ENCODE measurements at places on chromosomes 3 and 15. TPM values are rescaled to one million over a fixed set of nuclear protein-coding genes. Genes with fewer than 3 reads are reported as not detected.

Gene GAP43
- not detected for total RNA-seq

Gene BTLA
- 47.5 TPM for total RNA-seq

- H3K27me3 ChIP-seq, result no peaks in the 10 kb centered on the region
- H3K4me1 ChIP-seq, result peaks cover 7% of the 10 kb centered on the region
- H3K4me3 ChIP-seq, result no peak overlapping the region
- H3K27ac ChIP-seq, result no peak overlapping the region
- DNase-seq, result no peak
Observed at GRCh38 chr3:113279686-113280085, 68.3 kb downstream of the BOC start.

DNA sequence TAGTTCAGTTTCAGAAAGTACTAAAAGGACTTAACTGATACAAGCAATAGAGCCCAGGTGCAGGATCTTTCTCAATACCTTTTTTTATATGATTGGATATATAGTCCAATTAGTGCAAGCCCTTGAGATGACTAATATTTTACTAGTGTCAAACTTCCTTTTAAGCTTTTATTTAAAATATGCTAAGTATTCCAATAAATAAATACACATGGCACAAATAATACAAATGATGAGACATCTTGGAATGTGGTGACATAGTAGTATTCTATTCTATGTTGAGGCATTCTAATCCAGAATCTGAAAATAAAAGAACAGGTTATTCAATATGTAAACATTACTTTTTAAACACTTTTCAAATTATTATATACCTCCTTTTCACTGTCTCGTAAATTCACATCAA, 670.0 kb downstream of the SI start:
- DNase-seq, result no peak
- H3K27ac ChIP-seq, result no peak overlapping the region
- no peaks in the 10 kb centered on the region for H3K36me3 ChIP-seq

GRCh38 chr3:65597226-65597951, 441.3 kb downstream of the MAGI1 start:
- no peak overlapping the region for H3K27ac ChIP-seq
- no peak for DNase-seq
- no peak overlapping the region for H3K4me3 ChIP-seq

- no peak for DNase-seq
- no peak overlapping the region for H3K4me3 ChIP-seq
- no peaks in the 10 kb centered on the region for H3K27me3 ChIP-seq
- H3K27ac ChIP-seq, result no peak overlapping the region
- H3K36me3 ChIP-seq, result no peaks in the 10 kb centered on the region
Observed at GRCh38 chr3:20760981-20761380, 575.0 kb upstream of the SGO1 start.

GRCh38 chr3:49238274-49239127, 38.5 kb downstream of the C3orf62 start:
- H3K36me3 ChIP-seq, result peaks cover 1% of the 10 kb centered on the region
- no peak for DNase-seq
- H3K4me3 ChIP-seq, result no peak overlapping the region
- H3K4me1 ChIP-seq, result peaks cover 6% of the 10 kb centered on the region
- no peaks in the 10 kb centered on the region for H3K27me3 ChIP-seq
- no peak overlapping the region for H3K27ac ChIP-seq

GRCh38 chr15:66594836-66595235, 29.0 kb upstream of the LCTL start:
- peaks cover 9% of the 10 kb centered on the region for H3K4me1 ChIP-seq
- no peak overlapping the region for H3K4me3 ChIP-seq
- no peak overlapping the region for H3K27ac ChIP-seq

GRCh38 chr3:116453666-116454346, 8.5 kb upstream of the LSAMP start:
- H3K4me1 ChIP-seq, result no peaks in the 10 kb centered on the region
- no peaks in the 10 kb centered on the region for H3K36me3 ChIP-seq
- H3K27ac ChIP-seq, result no peak overlapping the region
- no peaks in the 10 kb centered on the region for H3K27me3 ChIP-seq
- no peak overlapping the region for H3K4me3 ChIP-seq

- H3K27me3 ChIP-seq, result peaks cover 14% of the 10 kb centered on the region
- H3K27ac ChIP-seq, result no peak overlapping the region
- H3K4me3 ChIP-seq, result no peak overlapping the region
- no peaks in the 10 kb centered on the region for H3K36me3 ChIP-seq
- no peak for DNase-seq
Observed at GRCh38 chr3:43640681-43641080, 18.9 kb upstream of the ANO10 start.
